ENCODE measurements at places on chromosomes 7 and 10. TPM values are rescaled to one million over a fixed set of nuclear protein-coding genes. Genes with fewer than 3 reads are reported as not detected.

The ADAMTS14 gene
- total RNA-seq: not detected

The LIPF gene
- not detected for total RNA-seq

The HKDC1 gene
- not detected for total RNA-seq

The NKX2-3 gene
- total RNA-seq: not detected

The TLL2 gene
- 0.27 TPM for total RNA-seq

The TRPV5 gene
- not detected for total RNA-seq

The MUC12 gene
- total RNA-seq: not detected

The VGF gene
- total RNA-seq: 0.20 TPM

The GARIN1A gene
- 0.07 TPM for total RNA-seq

The POLR2J2 gene
- total RNA-seq: not detected
